ENCODE measurements at places on chromosomes 3 and 15.

GRCh38 chr3:55716611-55717225 lies 229.6 kb upstream of the WNT5A start:
- no peak for DNase-seq

- DNase-seq: no peak
Observed at GRCh38 chr3:132622148-132622547, 25.1 kb downstream of the ACKR4 start.

DNA sequence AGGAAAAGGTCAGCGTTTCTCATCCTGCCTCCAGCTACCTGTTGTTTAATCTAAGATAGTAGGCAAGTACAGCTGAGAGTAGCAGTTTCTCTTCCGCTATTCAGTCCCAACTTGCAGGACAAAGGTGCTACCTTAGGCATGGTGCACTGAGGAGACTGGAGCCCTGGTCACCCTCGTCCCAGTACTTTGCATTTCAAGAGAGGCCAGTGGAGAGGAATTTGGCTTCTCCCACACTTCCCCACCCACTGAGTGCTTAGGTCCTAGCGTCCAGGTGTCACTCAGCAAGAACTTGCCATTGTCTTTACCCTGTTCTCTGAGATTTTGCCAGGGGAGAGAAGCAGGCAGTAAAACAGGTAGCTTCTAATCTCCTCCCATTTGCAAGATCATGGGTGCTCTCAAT lies 12.5 kb upstream of the RPN1 start:
- no peak for DNase-seq

- peak; percentile 74 for DNase-seq
Observed at GRCh38 chr3:44995142-44995770, 19.2 kb downstream of the EXOSC7 start.

DNA sequence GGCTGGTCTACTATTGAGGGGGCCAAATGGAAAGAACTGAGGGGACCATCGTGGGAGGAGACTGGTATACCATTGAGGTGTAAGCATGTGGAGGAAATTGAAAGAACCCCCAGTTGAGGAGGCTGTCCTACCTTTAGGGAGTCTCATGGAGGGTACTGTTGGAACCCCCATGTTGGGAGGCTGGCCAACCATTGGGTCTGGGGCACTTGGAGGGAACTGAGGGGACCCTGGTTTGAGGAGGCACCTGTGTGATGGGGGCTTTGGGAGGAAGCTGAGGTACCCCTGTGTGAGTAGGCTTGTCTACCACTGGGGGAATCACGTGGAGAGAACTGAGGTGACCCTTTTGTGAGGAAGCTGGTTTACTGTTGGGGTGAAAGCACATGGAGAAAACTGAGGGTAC lies 157.5 kb downstream of the FBLN2 start:
- no peak for DNase-seq
